ENCODE measurements at places on chromosomes 13 and 19.

- no peak for ATAC-seq
These were observed 17.0 kb upstream of the KCNN1 start for GRCh38 chr19:17949956-17950309.

DNA sequence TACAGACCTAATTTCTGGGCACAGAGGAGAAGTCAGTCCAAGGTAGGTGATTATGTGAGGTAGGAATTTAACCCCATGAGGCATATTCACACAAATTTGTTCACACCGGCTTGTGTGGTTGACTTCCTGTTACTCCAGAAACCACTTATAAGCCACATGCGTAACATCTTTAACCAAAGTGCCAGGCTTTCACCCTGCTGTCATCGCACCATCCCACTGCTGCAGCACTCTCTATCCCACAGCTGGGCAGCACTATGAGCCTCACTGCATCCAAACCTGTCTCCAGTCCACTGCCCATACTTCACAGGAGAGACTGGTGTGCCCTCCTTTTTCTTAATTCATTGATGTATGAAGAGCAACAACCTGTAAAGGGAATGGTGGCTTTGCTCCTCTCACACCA lies 128.2 kb upstream of the ARGLU1 start:
- no peak for ATAC-seq

DNA sequence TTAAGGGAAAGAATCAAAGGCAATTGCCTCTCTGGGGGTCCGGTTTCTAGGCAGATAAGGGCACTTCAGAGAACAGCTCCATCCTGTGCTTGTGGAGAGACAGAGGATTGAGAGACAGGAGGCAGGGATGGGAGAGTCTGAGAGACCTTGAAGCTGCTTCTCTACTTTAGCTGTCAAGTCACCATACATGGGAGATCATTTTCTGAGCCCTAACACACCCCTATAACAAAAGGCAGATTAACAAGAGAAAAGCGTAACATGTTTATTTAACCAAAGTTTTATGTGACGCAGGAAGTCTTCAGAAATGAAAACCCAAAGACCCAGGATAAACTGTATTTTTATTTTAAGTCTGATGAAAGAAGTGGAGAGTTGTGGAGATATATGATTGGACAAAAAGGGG lies 48.4 kb downstream of the CBY2 start:
- ATAC-seq = peak; percentile 55

DNA sequence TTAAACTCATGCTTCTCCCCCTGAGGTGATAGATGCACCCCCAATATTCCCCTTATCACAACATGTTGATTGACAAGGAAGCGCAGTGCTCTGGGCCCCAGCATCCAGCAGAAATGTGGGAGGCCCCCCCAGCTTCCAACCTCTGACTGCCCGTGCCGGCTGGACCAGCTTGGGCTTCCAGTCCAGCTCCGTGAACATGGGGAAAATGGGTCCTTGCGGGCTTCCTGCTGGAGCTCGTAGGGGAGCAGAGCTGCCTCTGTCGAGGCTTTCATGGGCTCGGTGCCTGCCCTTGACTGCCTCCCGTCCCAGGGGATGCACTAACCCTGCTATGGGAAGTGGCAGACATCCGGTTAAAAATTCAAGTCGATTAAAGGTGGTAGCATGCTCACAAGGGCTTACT lies 188.9 kb downstream of the COL4A1 start:
- ATAC-seq = no peak

GRCh38 chr13:76438050-76438449 lies 448.2 kb downstream of the KCTD12 start:
- no peak for ATAC-seq

DNA sequence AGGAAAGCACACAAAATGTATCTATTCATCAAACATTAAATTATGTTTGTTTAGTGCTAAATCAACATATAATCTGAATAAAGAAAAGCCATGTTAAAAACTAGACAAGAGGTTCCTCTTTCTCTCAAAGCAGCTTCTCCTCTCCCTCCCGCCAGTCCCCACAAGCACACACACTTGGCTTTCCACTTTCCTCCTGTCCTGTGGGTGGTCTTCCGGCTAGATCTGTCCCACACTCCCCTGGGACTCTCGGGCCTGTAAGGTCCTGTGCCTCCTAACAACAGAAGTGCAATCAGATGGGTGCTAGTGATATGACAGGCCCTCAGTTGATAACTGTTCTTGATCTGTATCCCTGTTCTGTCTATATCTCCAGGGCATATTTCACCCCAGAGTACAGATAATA lies 45.6 kb upstream of the RAP2A start:
- no peak for ATAC-seq

- no peak for ATAC-seq
These were observed 319.5 kb downstream of the SHISA2 start for GRCh38 chr13:25732111-25732865.

- ATAC-seq = no peak
These were observed 10.2 kb upstream of the CCDC97 start for GRCh38 chr19:41299755-41300089.

GRCh38 chr13:108595436-108596274 lies 33.8 kb upstream of the MYO16 start:
- no peak for ATAC-seq

DNA sequence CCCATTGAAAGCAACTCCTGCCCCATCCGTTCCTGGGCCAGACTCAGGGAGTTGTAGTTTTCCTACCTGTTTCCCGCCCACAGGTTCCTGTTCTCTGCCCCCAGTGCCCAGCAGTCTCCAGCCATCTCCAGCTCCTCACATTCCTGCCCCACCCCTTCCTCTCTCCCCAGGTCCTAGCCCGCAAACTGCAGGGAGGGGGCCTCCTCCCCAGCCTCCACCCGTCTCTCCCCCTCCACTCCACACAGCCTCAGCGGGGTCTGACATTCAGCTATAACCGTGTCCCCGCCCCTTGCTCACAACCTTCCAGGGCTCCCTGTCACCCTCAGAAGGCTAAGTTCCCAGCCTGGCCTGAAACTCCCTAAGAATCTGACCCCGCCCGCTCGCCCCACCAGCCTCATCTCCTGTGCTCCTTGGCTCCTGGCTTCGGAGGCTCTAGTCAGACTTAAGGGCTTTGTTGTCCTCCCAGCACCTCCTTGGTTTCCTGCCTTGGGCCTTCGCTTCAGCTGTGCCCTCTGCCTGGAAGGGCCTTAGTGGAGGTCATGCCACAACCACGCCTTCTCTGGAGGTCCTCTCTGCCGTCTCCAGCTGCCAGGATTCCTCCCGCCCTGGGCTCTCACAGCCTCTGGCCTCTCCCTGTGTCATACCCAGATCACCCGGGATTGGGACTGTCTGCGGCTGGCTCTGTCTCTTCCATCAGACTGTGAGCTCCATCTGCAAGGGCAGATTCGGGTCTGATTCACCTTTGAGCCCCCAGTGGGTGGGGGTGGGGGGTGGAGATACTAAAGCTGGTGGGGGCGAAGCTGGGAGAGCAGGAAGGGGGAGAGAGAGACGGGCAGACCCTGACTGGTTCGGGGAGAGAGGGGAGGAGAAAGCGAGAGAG lies 5.1 kb upstream of the SPACA6 start:
- ATAC-seq = peak; percentile 17

DNA sequence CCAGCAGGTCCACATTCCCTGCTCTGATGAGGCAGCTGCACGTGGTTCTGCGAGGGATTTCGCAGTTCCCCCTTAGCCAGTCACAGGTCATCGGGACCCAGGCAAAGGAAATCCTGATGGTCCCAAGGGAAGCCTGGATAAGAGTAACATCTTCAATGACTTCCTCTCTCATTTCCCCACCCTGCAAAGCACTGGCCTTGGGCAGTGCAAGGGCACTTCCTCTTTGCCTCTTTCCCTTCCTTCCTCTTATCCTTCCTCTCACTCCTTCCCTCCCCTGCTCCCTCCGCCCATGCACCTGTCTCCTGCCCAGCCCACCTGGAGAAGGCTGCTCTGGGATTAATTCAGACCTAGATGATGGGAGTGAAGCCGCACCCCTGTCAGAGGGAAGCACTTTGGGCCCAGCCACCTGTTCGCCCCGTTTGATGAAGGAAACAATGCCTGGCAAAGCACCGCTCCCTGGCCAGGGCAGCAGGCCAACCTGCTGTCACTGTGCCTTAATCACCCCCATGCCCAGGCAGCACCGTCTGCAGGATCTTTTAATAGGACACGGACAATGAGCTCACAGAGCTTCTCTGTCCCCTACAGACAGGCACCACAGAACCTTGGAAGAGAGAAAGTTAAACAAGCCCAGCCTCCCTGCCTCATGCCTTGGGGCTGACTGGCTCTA lies 113.5 kb upstream of the PABPC3 start:
- peak; percentile 76 for ATAC-seq
